ENCODE measurements at places on chromosomes 1 and 21. TPM values are rescaled to one million over a fixed set of nuclear protein-coding genes. Genes with fewer than 3 reads are reported as not detected.

DNA sequence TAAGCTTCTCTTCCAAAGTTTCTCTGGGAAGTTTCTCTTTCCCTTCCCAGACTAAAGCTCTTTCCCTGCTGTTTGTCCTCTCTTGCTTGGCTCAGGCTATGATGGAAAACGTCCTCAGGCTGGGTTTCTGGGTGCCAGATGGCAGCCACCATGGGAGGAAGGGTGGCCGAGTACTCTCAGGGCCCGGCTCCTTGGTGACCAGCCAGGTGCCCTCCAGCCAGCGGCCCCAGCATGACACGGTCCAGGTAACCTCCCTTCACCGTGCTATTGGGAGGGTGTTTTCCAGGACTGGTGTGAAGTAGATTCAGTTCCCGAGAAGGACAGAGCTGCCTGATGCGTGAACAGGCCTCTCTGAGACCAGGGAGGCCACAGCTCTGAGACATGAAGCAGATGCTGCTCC lies 60.3 kb downstream of the KIF26B start:
- no peak overlapping the region for H3K4me3 ChIP-seq
- H3K27me3 ChIP-seq, result no peaks in the 10 kb centered on the region
- peaks cover 3% of the 10 kb centered on the region for H3K4me1 ChIP-seq
- DNase-seq, result no peak

GRCh38 chr1:32897082-32898049 lies 3.8 kb downstream of the TMEM54 start:
- no peaks in the 10 kb centered on the region for H3K36me3 ChIP-seq
- peaks cover 22% of the 10 kb centered on the region for H3K27me3 ChIP-seq
- H3K4me1 ChIP-seq, result no peaks in the 10 kb centered on the region
- H3K4me3 ChIP-seq, result no peak overlapping the region
- no peak overlapping the region for H3K27ac ChIP-seq

- H3K36me3 ChIP-seq, result no peaks in the 10 kb centered on the region
- H3K27ac ChIP-seq, result no peak overlapping the region
- no peaks in the 10 kb centered on the region for H3K27me3 ChIP-seq
- no peak for DNase-seq
- H3K4me1 ChIP-seq, result no peaks in the 10 kb centered on the region
These were observed 50.0 kb upstream of the SYT6 start for GRCh38 chr1:114203595-114204128.

GRCh38 chr1:186722711-186723309 lies 42.6 kb upstream of the PTGS2 start:
- H3K27me3 ChIP-seq, result no peaks in the 10 kb centered on the region
- H3K4me1 ChIP-seq, result no peaks in the 10 kb centered on the region
- no peak for DNase-seq
- H3K4me3 ChIP-seq, result no peak overlapping the region
- H3K27ac ChIP-seq, result no peak overlapping the region

DNA sequence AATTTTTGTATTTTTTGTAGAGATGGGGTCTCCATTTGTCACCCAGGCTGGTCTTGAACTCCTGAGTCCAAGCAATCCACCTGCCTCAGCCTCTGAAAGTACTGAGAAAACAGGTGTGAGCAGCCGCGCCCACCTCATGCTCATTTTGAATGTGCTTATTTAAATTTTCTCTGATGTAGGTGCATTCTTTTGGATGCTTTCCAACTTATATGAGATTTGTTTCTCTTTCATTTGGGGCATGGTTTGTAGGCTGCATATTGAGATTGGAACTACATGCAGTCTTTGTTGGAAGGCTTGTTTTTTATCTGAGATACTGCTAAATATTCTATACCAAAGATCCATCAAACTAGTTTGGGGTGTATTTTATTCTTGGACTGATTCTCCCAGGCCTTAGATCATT lies 81.0 kb upstream of the IVNS1ABP start:
- H3K4me3 ChIP-seq, result no peak overlapping the region
- no peak for DNase-seq
- peaks cover 2% of the 10 kb centered on the region for H3K4me1 ChIP-seq
- no peaks in the 10 kb centered on the region for H3K36me3 ChIP-seq
- no peaks in the 10 kb centered on the region for H3K27me3 ChIP-seq

- no peak for DNase-seq
These were observed 135.7 kb downstream of the CNIH3 start for GRCh38 chr1:224751624-224752311.

- no peaks in the 10 kb centered on the region for H3K4me1 ChIP-seq
- peak within 1 kb of the TSS; percentile 65 for H3K27ac ChIP-seq
- H3K4me3 ChIP-seq, result peak within 1 kb of the TSS; percentile 95
- no peaks in the 10 kb centered on the region for H3K27me3 ChIP-seq
- peaks cover 4% of the 10 kb centered on the region for H3K36me3 ChIP-seq
These were observed at the start of gene BTBD8 for GRCh38 chr1:92080128-92080985. Gene BTBD8 (plus strand): TSS chr1:92080345. CDS start chr1:92080572, 227 bp downstream.

- DNase-seq, result no peak
- H3K4me3 ChIP-seq, result no peak within 1 kb of the TSS
- no peaks in the 10 kb centered on the region for H3K4me1 ChIP-seq
These were observed at the start of gene LCE3E for GRCh38 chr1:152566681-152567080. Gene LCE3E (minus strand): TSS chr1:152566780. CDS start chr1:152566208, 572 bp downstream.

- no peaks in the 10 kb centered on the region for H3K4me1 ChIP-seq
- H3K36me3 ChIP-seq, result no peaks in the 10 kb centered on the region
- H3K27ac ChIP-seq, result no peak overlapping the region
- no peak overlapping the region for H3K4me3 ChIP-seq
- H3K27me3 ChIP-seq, result no peaks in the 10 kb centered on the region
- no peak for DNase-seq
These were observed 110.0 kb upstream of the SPAG17 start for GRCh38 chr1:118294875-118295642.

- no peak overlapping the region for H3K27ac ChIP-seq
- H3K4me3 ChIP-seq, result no peak overlapping the region
- H3K36me3 ChIP-seq, result no peaks in the 10 kb centered on the region
- no peaks in the 10 kb centered on the region for H3K27me3 ChIP-seq
These were observed 375.9 kb downstream of the DSCAM start for GRCh38 chr21:40471103-40471502.

DNA sequence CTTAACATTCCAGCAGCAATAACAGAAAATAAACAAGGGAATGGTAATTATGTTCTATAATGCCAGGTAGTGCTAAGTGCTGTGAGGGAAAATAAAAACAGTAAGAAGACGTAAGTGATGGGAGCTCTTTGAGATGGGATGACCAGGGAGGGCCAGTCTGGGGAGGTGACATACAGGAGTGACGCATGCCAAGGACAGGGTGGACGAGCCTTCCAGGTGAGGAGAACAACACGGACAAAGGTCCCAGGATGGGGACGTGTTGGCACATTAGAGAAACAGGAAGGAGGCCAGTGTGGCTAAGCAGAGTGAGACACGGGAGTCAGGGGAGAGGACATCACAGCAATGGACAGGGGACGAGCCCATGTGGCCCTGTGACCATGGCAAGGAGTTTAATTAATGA lies 11.7 kb upstream of the LRRC52 start:
- no peaks in the 10 kb centered on the region for H3K4me1 ChIP-seq
- no peaks in the 10 kb centered on the region for H3K36me3 ChIP-seq
- DNase-seq, result no peak
- H3K4me3 ChIP-seq, result no peak overlapping the region
- peaks cover 1% of the 10 kb centered on the region for H3K27me3 ChIP-seq

DNA sequence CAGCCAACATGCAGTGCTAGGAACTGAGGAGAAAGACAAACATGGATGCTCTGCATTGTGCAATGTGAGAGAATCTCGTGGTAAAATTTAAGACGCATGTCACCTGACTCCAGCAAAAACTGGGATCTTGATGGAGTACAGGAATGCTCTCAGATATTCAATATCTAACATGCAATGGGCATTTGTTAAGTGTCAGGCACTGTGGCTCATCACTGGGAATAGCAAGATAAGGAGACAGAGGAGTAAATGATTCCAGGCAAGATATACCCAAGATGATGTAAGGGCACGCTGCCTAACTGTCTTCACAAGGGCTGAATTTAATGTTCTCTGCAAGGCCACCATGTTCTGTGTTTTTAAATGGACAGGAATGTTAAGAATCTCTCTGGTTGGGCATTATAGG lies 67.8 kb downstream of the LPAR3 start:
- H3K4me3 ChIP-seq, result no peak overlapping the region
- no peak overlapping the region for H3K27ac ChIP-seq
- no peaks in the 10 kb centered on the region for H3K4me1 ChIP-seq
- DNase-seq, result no peak
- no peaks in the 10 kb centered on the region for H3K36me3 ChIP-seq
- no peaks in the 10 kb centered on the region for H3K27me3 ChIP-seq

DNA sequence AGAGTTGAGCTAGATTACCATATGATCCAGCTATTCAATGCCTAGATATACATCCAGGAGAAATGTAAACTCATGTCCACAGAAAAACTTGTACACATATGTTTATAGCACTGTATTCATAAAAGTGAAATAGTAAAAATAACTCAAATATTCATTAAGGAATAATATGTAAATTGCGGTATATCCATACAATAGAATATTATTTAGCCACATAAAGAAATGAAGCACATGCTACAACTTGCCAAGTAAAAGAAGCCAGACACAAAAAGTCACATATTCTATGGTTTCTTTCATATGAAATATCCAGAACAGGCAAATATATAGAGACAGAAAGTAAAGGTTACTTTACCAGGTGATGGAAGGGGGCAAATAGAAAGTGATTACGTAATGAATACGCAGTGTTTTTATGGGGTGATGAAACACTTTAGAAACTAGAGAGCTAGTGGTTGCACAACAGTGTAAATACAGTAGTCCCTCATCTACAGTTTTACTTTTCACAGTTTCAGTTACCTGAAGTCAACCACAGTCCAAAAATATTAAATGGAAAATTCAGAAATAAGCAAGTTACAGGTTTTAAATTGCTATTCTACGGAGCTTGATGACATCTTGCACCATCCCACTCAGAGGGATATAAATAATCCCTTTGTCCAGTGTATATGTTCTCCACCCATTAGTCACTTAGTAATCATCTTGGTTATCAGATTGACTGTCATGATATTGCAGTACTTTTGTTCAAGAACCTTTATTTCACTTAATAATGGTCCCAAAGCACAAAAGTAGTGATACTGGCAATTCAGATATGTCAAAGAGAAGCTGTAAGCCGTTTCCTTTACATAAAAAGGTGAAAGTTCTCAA lies 62.3 kb downstream of the ZNF644 start:
- H3K27ac ChIP-seq, result no peak overlapping the region
- H3K36me3 ChIP-seq, result peaks cover 11% of the 10 kb centered on the region
- H3K4me3 ChIP-seq, result no peak overlapping the region
- no peak for DNase-seq

GRCh38 chr1:246492611-246493245 lies 14.4 kb downstream of the SMYD3 start:
- peak; percentile 60 for DNase-seq
- no peaks in the 10 kb centered on the region for H3K27me3 ChIP-seq
- H3K4me3 ChIP-seq, result no peak overlapping the region
- H3K4me1 ChIP-seq, result no peaks in the 10 kb centered on the region
- H3K36me3 ChIP-seq, result no peaks in the 10 kb centered on the region

GRCh38 chr1:48332115-48332514 lies 109.6 kb downstream of the SLC5A9 start:
- H3K4me1 ChIP-seq, result no peaks in the 10 kb centered on the region
- peaks cover 18% of the 10 kb centered on the region for H3K36me3 ChIP-seq
- DNase-seq, result no peak
- no peak overlapping the region for H3K27ac ChIP-seq
- H3K27me3 ChIP-seq, result no peaks in the 10 kb centered on the region

- peaks cover 74% of the 10 kb centered on the region for H3K36me3 ChIP-seq
- no peaks in the 10 kb centered on the region for H3K4me1 ChIP-seq
- H3K4me3 ChIP-seq, result no peak overlapping the region
These were observed 20.6 kb upstream of the PGD start for GRCh38 chr1:10378081-10378841.

FTCD gene
- 6.8 TPM for total RNA-seq

COL24A1 gene
- 0.35 TPM for total RNA-seq

FNDC5 gene
- 4.5 TPM for total RNA-seq

All from H9 (cell line).